Nephron progenitor cell (in vitro differentiated cells): ENCODE measurements at places on chromosomes 1 and 21.

GRCh38 chr1:18109058-18109755, 1.6 kb downstream of the IGSF21 start:
- DNase-seq = no peak

DNA sequence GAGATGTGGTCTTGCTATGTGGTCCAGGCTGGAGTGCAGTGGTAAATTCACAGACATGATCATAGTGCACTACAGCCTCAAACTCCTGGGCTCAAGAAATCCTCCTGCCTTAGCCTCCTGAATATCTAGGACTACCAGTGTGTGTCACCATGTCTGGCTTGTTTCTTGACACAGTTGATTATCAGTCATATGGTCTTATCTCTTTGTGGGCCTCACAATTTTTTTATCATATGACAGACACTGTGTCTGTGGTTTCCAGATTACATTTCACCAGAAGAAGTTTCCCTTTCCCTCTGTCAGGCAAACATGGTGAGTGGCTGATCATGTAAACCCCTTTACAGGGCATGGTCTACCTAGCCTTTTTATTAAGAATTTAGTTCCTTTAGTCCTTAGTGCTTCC, 96.1 kb downstream of the HFM1 start:
- no peak for DNase-seq

- no peak for DNase-seq
These were observed 204.3 kb upstream of the RAB4A start for GRCh38 chr1:229066591-229066990.

DNA sequence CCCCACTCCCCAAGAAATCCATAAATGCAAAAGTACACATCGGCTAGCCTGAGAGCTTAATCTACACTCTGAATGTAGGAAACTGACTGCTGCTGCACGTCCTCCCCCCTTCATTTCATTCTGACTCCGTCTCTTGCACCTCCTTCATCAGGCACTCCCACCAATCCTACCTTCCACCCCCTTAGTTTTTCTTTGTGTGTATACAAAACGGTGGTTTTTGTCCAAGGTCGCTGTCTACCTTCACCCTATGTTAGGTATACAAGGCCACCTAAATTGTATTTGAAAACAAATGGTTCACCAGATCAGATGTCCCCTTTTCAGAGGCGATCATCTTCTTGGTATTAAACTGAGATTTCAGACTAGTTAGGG, 1.9 kb downstream of the WDR26 start:
- no peak for DNase-seq

GRCh38 chr1:225911191-225912130, 12.6 kb downstream of the PYCR2 start:
- peak; percentile 81 for DNase-seq

DNA sequence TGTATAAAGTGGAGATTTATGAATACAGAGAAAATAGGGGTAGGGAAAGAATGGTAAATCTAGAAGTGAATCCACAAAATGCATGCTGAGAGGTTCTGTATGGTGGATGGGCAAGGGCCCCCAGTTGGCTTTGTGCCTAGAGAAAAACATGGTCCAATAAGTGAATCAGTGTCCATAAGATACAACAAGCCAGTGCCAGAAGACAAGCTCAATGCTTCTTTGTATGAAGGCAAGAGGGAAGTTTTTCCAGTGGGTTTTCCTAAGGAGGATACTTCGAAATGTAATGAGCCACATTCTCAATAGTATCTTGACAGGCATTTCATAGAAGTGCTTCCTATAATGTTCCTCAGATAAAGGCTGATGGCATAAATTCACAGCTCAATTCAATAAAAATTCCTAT, 169.4 kb upstream of the HMCN1 start:
- no peak for DNase-seq

DNA sequence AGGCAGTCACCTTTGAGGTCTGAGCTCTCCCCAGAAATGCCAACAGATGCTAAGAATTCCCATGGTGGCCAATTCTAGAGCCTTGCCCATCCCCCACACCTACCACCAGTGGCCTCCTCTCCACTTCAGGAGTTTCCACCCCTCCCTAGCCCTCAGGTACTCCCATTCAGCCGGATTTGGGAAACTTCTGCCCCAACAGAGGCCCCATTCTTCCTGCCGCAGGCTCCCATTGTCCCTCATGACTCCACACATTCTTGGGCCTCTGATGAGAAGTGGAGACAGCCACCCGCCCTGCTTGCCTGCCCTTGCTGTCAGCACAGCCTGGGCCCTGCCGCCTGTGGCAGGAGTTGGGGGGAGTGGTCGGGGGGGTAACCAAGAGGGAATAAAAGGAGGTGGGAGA, 4.6 kb downstream of the BLACAT1 start:
- no peak for DNase-seq

DNA sequence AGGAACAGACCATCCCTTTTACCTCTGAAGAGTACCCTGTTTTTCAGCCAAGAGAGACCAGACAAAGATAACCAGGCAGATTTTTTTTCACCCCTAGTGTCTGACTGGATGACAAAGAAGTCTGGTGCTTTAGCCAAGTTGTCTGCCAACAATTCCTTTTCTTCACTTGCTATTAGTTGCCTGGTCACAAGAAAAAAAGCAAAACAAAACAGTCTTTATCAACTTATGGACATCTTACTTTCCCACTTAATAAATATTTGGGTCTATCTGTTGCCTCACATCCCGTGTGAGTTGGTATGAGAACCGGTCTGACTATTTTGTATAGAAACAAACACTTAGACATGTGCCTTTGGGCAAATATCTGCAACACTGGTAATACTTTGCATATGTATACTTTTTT, 662.9 kb downstream of the PLPP3 start:
- DNase-seq = no peak
